COLO829 (cell line): ENCODE measurements at places on chromosomes 13 and 19.

- no peak for DNase-seq
These were observed 78.0 kb downstream of the ZIC5 start for GRCh38 chr13:99893567-99893966.

GRCh38 chr13:41384749-41385503 lies 72.4 kb upstream of the RGCC start:
- DNase-seq: peak; percentile 30

- DNase-seq: no peak
These were observed 87.0 kb upstream of the HTR2A start for GRCh38 chr13:46983881-46984280.

DNA sequence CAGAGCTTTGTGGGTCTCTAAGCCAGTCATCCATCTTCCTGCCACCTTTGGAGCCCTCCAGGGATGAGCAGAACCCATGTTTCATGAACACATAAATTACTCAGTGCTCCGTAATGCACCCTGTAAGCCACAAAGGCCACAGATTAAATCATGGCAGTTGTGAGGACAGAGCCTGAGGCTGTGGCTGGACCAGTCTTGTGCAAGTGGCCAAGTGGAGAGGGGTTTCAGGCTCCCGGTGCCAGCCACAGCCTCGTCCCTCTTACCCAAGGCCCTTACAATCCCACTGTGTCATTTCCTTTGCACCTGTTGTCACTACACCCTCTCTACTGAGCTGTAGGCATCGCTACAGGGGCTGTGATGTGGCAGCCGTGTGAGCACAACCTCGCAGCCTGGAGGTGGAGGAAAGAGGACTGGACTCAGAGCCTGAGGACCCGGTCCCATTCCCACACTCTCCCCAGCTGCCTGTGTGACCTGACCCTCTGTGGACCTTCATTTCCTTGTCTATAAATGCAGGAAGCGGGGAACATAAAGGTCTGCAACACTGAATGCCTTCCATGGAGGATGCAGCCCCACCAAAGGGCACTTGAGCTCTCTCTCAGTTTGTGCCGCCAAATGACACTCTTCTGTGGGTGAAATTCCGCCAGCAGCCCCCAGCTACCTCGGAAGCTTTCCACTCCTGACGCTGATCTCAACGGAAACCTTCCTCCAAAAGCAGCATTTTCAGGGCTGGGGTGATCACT lies 792.0 kb downstream of the UQCRFS1 start:
- DNase-seq: no peak

- no peak for DNase-seq
These were observed 10.6 kb upstream of the PDCD2L start for GRCh38 chr19:34393629-34394028.
